ENCODE measurements at places on chromosomes 1 and 21.

- no peak for DNase-seq
These were observed 39.4 kb upstream of the SPOCD1 start for GRCh38 chr1:31855038-31855845.

- no peak for DNase-seq
These were observed 42.8 kb downstream of the LRRC8C start for GRCh38 chr1:89675677-89676076.

GRCh38 chr1:6923955-6924881 is 139.0 kb downstream of the CAMTA1 start:
- no peak for DNase-seq

GRCh38 chr1:2635361-2636010 is 2.7 kb upstream of the MMEL1 start:
- no peak for DNase-seq

DNA sequence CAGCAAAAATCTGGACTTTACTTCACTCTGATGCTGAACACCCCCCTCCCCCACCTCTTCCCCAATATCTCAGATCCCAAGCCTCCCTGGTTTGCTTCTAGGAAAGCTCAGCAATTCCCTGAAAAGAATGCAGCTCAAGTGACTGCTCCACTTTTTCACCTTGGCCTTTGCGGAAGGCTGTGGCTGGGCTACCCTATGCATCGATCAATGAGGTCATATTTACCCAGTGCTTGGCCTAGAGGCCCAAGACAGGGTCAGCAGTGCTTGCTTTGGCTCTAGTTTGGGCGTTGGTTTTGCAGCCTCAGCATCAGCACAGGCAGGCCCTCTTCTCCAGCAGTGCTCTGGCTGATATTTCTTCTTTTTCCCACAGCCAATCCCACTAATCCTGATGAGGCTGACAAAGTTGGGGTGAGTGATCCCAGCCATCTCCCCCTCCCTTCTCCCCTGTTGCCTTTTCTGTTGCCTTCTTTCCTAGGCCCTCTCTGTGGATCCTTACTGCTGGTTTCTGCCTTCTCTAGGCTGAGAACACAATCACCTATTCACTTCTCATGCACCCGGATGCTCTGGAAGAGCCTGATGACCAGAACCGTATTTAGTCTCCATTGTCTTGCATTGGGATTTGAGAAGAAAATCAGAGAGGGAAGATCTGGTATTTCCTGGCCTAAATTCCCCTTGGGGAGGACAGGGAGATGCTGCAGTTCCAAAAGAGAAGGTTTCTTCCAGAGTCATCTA is 14.2 kb downstream of the FCGR2B start:
- DNase-seq: no peak

DNA sequence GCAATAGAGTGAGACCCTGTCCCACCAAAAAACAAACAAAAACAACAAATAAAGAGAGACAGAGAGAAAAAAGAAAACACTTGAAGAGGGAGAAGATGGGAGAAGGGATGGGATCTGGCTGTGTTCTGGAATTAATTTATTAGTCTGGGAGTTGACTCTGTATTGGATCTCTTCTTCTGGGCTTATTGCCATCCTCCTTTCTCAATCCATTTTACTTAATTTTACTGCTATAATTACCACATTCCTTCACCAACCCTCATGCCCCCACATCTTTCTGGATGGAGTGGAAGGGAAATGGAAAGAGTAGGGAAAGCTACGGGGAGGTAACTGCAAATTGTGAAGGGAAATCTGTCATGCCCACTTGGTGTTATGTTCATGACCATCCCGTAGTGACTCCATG is 42.9 kb downstream of the FMN2 start:
- no peak for DNase-seq

DNA sequence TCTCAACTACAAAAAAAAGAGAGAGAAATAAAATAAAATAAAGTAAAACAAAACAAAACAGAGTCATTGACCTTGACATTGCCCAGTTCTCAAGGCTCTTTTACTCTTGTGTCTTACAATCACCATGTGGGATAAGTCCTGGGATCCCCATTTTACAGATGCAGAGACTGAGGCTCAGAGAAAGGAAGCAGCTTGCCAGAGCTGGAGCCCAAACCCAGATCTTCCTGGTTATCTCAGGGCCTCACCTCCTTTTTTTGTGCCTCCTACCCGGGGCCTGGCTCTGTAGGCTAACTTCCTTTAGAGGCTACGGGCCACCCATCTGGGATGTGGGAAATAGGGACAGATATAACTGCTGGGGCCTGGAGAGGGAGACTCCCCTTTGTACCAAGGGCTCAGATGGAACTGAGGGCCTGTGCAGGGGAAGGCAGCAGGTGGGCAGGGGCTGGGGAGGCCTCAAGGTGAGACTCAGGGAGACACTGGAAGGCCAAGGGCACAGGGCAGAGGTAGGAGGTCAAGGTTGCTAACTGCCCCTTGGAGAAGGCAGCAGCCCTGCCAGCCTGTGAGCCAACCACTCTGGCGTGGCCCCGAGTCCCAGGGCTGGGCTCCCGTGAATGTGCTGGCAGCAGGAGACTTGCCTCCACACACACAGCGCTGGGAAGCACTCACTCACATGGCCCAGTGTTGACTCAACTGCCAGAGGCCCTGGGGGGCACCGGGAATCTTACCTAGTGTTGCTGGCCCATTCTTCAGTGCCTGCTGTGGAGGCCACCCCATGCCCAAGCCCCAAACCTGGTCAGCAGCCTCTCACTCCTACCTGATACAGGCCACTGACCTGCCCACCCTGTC is 6.5 kb upstream of the ECE1 start:
- no peak for DNase-seq

GRCh38 chr1:32703479-32704291 is 1.1 kb upstream of the SYNC start:
- DNase-seq: no peak
